ENCODE measurements at places on chromosomes 4 and X.

- no peak for DNase-seq
Measured at GRCh38 chrX:13485167-13485566, 84.2 kb upstream of the EGFL6 start.

DNA sequence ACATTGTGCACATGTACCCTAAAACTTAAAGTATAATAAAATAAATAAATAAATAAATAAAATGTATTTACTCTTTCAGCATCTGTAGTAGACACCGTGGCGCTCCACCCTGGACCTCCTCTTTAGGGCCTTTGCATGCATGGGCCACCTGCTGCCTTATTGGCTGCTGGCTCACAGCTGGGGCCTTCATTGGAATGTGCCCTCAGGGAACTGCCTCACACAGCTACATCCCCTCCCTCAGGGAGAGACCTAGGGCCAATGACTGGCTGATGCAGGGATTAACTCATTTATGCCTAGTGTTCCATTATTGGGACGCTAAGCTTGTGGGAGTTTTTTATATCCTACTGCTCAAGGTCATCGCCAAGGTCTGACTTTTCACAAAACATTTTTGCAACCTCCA, 302.9 kb upstream of the FTHL17 start:
- DNase-seq, result no peak

DNA sequence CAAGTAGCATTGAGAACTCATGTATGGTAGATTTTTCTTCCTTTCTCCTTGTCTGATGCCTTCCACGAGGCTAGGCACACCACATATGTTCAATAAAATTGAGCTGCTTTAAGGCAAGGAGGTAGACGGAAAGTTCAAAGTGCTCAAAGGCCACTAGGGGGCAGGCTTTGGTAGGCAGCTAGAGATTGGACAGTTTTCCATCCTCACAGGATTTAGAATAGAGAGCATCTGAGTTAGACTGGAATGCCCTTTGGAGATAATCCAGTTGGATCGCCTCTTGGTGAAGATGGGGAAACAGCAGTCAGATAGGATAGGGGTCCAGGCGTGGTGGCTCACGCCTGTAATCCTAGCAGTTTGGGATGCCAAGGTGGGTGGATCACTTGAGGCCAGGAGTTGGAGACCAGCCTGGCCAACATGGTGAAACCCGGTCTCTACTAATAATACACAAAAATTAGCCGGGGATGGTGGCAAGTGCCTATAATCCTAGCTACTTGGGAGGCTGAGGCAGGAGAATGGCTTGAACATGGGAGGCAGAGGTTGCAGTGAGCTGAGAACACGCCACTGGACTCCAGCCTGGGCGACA, 30.4 kb downstream of the ELF4 start:
- DNase-seq, result peak; percentile 5

DNA sequence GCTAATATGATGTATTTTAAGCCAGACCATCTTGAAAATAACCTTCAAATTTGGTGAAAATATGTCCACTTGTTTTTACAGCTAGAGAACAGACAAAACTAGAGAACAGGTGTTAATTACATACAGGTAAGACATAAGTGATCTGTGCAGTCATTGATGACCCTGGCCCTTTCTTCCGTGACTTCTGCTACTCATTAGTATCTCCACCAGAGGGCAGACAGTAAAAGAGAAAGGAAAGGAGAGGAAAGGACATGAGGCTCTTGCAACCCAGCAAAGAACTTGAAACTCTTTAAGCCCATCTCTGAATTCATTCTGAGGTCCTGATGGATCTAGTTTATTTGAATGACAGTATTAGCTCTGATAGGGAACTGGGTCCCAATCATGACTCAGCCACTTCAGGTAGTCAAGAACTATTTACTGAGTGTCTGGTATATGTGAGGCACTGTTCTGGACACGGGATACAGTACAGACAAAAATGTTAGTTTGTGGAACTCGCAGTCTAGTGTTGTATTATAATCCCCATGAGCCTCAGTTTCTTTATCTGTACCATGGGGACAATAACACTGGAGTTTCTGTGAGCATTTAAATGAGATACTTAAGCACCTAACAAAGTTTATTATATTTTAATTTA, 121.0 kb upstream of the TEX13D start:
- DNase-seq, result no peak

DNA sequence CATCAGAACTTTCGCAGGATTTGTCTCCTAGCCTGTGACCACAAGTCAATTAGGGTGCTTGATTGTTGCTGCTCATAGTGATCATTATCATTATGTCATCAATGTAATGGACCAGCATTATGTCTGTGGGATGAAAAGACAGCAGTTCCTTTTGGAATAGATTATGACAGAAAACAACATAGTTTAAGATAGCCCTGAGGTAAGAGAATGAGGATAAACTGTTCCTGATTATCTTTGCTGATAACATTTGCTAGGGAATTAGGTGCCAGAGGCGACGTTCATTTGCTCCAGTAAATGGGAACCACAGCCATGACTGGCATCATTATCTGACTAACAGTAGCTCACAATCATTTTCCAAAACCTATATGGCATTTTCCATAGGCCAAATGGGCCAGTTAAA, 12.7 kb upstream of the THOC2 start:
- DNase-seq, result no peak

GRCh38 chrX:65608026-65608425, 59.4 kb upstream of the MSN start:
- no peak for DNase-seq
